ENCODE measurements at places on chromosomes 7 and 10.

- no peak for DNase-seq
These were observed 137.5 kb upstream of the FZD1 start for GRCh38 chr7:91126762-91127161.

- DNase-seq = no peak
These were observed 119.2 kb downstream of the SFMBT2 start for GRCh38 chr10:7291487-7292270.

DNA sequence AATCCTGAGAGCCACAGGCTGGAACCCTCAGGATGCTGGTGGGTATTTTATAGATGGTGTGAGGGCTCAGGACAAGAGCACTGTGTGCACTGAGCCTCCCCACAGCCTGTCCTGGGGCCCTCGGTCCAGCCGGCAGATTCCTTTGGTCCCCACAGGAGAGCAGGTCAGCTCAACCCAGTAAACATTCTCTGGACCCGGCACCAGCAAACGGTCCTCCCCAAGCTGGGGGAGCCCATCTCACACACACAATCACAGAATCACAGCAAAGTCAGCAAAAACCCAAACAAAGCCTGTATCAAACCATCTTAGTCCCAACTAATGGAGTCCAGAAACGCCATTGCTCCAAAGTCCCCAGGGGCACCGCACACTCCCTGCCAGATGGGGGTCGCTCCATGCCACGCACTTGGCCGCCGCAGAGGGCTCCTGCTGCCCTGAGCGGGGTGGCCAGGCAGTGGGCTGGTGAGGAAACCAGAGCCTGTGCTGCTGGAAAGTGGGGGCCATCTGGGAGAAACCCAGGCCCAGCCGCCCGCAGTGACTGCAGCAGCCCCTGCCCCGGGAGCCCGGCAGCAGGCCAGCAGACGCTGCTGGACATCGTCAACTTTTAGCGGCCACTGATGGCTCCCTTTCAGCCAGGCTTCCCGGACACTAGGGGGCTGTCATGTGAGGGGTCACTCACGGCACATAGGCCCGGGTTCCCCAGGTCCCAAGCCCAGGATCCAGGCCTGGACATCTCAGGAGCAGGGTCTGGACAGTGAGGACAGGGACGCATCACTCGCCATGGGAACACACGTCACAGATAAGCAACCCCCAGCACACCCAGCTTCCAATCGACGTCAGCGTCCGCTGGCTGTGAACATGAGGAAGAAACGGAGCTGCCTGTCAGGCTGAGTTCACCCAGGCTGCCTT, 52.6 kb downstream of the DPYSL4 start:
- no peak for DNase-seq

DNA sequence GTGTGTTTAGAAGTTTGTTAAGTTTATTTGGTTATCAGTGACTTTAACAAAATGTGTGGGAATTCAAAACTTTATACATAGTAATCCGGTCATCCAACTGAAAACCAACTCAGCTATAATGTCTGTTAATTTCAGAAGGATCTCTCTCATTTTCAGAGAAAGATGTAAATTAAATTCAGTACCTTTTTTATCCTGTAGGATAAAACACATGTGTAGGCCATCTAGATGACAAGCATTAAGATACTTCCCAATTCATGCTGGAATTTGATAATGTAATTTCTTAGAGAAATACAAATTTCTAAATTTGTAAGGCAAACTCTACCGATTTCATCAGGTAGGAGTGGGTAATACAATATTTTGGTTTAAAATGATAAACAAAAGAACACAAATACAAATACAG, 43.4 kb upstream of the STEAP4 start:
- no peak for DNase-seq

DNA sequence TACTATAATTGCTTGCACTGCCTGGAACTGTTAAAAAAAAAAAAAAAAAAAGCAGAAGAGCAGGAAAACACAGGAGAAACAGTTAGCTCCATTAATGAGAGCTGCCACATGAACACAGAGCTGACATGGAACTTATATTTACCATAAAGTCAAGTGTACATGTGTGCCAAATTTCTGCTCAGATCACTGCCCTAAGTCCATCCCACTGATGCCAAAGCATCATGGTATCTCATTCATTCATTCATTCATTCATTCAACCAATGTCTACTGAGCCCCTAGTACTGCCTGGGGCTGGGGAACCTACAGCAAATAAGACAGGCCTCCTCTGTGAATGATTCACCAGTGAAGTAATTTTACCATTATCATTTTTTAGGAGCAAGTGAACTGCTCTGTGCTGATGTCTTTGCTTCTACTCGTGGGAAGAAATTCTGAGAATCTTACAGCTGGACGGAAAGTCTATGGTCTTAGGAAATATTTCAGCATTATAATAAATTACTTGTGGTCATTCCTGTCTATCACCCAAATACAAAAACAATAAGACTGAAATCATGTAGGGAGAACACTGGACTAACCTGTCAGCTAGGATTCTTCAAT, 58.8 kb upstream of the ABLIM1 start:
- DNase-seq = no peak

- no peak for DNase-seq
These were observed 77.9 kb downstream of the HERPUD2 start for GRCh38 chr7:35617041-35617440.

GRCh38 chr7:26554952-26555351, 263.3 kb downstream of the SNX10 start:
- DNase-seq = no peak

DNA sequence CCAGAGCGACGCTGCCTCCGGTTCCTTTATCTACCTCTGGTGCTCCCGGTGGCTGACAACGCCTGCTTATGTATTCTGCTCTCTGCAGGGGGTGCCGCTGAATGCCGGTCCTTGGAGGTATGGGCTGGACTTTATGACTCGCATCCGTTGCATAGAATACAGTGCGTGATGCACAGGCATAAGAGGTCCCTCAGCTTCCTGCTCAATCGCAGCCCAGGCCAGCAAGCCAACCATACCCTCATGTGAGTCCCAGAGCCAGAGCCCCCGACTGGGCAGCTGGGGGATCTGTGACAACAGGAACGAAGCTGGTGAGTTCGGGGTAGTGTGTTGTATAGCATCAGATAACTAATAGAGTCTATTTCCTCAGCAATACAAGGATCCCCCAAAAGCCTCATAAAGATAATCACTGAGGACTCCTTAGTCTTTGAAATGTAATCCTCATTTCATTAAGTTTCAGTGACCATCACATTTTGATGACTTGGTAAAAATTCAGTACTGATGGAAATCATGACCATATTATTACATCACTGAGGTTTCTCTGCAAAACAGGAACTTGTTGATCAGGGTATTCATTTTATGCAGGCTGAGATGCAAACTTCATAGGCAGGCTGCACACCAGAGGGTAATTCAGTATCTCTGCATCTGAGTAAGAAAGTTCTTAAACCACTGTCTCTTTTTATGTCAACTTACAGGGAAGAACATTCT, 607.8 kb downstream of the PTPRN2 start:
- no peak for DNase-seq

DNA sequence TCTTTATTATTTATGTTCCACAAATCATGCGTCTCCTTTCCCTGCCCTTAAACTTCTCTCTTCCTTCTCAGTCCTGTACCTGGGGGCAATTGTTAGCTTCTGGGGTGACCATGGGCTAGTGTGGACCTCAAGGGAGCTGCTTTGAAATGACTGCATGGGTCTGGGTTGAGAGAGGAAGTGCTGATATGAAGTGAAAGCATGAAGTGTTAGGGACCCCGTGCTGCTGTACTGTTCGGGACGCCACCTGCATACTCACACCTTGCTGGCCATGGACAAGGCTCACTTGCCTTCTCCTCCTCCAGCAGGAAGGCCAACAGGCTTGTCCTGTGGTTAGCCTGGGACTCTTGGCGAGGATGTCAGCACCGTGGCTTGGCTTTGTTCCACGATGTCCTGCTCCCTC, 56.7 kb downstream of the MTPN start:
- no peak for DNase-seq
